ENCODE measurements at places on chromosomes 2 and 18. TPM values are rescaled to one million over a fixed set of nuclear protein-coding genes. Genes with fewer than 3 reads are reported as not detected.

GRCh38 chr2:238947920-238948710 lies 100.2 kb downstream of the TWIST2 start:
- no peaks in the 10 kb centered on the region for H3K27me3 ChIP-seq
- DNase-seq = no peak
- H3K36me3 ChIP-seq = no peaks in the 10 kb centered on the region
- H3K4me3 ChIP-seq = no peak overlapping the region

HOXD13 gene
- not detected for total RNA-seq

DNAH6 gene
- total RNA-seq = 1.9 TPM

DNA sequence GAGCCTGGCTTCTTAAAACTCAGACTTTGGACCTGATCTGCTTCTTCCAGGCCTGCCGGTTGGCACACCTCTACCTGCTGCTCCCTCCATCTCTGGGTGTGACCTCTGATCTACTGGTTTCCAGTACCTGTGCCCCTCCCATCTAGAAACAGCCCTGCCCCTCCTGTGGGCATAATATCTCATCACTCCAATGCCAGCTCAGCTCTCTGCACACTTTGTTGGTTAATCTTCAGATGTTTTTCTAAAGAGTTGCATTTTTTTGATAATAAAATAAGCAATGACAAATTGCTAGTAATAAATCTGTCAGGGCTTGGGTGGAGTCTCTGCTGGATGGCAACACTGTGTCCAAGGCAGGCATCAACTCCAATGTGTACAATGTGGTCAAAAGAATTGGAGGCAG lies 89.6 kb upstream of the PPP1CB start:
- H3K4me3 ChIP-seq = no peak overlapping the region
- H3K36me3 ChIP-seq = no peaks in the 10 kb centered on the region
- no peaks in the 10 kb centered on the region for H3K27me3 ChIP-seq
